ENCODE measurements at places on chromosomes 2 and 18.

DNA sequence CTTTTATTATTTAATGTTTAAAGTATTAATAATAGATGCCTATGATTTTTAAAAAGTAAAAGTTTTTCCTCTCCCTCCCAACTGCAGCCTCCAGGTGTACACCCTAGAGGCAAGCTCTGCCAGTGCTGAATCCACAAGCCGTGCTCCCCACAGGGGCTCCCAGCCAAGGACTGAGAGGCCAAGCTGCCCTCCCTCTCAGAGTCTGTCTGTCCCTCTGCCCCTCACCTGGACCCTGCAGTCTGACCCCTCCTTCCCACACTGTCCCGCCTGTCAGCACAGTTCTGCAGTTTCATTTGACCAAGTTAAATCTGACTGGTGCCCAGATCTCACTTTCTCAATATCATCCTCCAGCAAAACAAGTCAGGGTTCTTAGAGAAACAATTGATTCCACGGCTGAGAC, 14.8 kb upstream of the PROC start:
- no peak for DNase-seq

DNA sequence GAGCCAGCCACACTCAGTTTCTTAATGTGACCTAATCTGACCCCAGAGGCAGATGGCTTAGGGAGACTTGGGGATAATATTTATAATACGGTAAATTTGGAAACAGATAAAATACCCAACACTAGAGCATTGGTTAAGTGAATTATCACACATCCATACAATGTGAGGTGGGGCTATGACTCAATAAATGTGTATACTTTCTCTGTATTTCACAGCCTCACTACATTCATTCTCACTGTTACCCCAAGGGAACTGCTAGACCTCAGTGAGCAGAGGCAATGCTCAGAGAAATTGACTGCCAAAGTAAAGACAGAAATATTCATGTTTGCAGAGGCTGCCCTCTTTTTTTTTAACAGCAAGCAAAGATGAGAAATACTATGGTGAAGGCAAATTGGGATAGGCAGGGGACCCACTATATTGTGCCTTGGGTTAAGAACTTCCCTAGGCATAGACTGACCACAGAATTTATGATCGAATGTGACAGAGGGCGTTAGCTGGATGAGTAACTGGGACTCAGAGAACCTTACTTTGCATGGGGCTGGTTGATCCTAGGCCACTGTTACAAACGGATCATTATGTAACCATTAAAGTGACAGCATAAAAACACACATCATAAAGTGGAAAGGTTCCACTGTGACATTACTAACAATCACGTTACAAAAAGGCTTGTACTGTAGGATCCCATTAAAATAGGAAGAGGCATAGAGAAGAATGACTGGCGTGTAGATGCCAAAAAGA, 246.0 kb upstream of the LYPD1 start:
- no peak for DNase-seq

DNA sequence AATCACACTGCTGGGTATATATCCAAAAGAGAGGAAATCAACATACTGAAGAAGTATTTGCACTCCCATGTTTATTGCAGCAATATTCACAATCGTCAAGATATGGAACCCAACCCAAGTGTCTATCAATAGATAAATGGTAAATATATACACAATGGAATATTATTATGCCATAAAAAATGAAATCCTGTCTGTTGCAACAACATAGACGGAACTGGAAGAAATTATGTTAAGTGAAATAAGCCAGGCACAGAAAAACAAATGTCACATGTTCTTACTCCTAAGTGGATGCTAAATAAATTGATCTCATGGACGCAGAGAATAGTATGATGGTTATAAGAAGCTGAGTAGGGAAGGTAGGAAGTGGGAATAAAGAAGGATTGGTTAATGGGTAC, 65.7 kb downstream of the NCKAP1 start:
- DNase-seq, result no peak

- DNase-seq, result no peak
These were observed 1.4 kb upstream of the SIX2 start for GRCh38 chr2:45010702-45011012.

DNA sequence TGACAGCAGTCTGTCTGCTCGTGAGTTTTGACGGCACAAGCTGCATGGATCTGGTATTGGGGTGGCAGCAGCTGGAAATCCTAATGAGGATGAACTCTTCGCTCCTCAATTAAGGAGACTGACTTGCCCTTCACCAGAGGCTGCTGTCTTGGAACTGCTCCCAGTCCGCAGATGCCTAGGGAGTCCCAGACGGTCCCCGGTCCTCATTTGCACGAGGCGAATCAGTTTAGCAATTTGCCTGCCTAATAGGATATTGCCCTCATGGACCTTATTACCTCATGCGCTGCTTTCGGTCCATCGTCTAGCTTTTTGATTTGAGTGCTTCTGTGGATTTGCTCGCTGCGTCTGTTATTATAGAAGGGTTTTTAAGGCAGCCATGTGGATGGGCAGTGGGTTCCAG, 40.6 kb downstream of the ASAP2 start:
- DNase-seq, result no peak

GRCh38 chr2:43818761-43819160, 19.9 kb downstream of the ABCG5 start:
- DNase-seq, result no peak

DNA sequence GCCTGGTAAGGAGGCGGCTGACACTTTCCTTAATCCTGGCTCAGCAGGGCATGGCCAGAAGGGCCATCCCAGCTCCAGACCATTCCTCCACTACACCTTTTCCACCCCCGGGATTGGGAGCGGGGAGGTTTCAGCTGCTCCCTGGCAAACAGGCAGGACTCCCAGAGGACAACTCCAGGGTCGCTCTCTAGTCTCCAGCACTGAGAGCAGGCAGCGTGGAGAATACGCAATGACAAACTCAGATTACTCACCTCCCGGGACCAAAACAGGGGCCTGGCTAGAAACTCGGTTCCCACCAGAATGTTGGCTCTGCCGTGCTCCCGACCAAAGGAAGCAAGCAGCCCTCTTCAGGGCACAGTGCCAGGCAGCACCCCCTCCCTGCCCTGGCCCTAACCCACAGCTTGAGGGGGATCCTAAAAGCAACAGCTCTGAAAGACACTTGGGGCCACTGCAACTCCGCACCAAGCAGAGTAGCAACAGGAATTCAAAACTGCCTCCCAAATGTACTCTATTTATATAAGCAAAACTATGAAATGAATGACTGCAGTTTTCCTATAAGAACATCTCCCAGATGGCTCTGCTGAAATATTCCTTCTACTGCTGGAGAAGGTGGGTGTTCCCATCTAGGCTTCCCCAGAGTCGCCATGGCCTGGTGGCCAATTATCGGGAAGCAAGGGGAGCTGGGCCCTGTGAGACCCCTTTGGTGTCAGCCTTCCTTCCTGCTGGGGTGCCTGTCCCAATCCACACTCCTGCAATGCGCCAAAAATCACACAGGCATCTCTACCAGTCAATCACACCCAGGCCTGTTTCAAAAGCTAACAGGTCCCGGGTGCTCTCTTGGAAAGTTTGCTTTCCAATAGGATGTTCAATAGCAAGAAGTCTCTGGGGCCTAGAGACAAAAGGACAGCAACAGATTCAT, 61.2 kb upstream of the POMC start:
- DNase-seq, result no peak

- DNase-seq, result no peak
These were observed 6.5 kb downstream of the NBAS start for GRCh38 chr2:15554525-15555218.

DNA sequence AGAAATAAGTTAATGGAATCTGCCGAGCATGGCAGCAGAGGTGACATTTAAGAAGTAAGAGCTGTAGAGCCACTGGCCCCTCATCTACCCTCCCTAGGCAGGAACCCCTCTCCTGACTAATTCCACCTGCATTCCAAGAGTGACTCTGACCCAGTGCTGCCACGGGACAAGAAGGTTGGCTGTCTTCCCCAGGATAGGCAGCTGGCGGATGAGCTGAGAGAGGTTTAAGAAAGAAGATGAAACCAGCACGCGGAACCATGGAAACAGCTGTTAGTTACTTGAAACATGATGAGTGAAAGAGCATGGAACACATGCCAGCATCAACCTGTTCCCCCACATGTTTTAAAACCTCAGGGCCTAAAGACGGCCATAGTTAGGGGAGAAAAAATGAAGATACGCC, 74.1 kb downstream of the RND3 start:
- DNase-seq, result no peak

GRCh38 chr2:144213797-144214196, 306.1 kb downstream of the ZEB2 start:
- no peak for DNase-seq

DNA sequence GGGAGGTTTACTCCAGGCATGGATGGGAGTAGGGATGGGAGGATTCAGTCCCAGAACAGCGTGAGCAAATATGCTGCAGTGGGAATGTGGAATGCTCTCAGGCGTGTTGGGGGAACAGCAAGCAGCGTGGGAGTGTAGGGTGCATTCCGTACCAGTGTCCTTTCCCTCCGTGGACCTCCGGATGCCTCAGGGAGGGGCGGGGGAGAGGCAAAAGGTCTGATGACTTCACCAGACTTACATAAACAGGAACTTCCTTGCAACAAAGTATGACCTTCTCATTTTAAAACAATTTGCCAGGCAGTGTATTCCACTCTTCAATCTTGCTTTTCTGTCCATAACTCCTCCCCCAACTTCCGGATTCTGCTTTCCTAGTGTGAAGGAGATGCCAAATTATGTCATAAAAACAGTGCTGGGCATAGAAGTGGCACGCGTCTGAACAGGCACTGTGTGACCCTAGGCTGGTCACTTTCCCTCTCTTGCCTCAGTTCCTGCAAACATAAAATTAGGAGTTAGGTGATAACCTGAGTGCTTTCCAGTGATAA, 36.9 kb downstream of the RPL37A start:
- no peak for DNase-seq

GRCh38 chr2:8752385-8752784, 70.5 kb downstream of the ID2 start:
- DNase-seq, result no peak

DNA sequence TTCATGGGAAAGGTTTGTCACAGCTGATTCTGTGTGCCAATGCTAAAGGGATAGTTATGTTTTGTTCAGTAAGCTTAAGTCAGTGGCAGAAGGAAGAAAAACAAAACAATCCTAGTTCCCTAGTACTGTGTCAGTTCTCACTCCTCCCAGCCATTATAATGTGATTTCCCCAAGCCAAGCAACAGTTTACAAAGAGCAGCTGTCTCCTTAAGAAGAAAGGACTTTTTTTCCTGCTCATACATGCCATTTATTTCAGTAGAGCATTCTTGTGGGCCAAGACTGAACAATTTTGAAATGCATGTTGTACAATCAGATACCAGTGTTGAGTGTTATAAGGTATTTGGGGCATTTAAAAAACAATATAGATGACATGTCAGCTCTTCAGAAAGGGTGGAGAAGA, 52.1 kb downstream of the NEMP2 start:
- DNase-seq, result no peak

DNA sequence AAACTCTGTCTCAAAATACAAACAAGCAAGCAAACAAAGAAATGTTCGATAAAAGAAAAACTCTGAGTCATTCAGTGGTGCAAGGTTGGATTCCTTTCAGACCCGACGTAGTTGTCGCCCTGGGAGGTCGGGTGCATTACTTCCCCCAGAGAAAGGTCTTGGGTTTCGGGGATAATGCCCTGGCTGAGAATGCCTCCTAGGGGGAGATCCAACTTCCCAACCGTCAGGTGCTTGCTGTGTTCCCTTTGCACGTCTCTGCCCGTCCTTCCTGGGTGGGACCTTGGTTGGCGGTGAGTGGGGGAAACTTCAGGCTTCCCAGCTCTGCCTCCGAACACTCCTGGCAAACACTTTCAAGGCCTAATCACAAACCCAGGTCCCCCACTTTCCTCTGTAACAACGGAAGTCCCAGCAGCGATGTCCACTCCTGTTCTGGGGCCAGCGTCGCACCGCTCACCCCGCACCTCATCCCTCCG, 609 bp downstream of the TPGS2 start:
- peak; percentile 41 for DNase-seq

- DNase-seq, result no peak
These were observed 116.8 kb downstream of the NDUFA10 start for GRCh38 chr2:239908308-239908707.

DNA sequence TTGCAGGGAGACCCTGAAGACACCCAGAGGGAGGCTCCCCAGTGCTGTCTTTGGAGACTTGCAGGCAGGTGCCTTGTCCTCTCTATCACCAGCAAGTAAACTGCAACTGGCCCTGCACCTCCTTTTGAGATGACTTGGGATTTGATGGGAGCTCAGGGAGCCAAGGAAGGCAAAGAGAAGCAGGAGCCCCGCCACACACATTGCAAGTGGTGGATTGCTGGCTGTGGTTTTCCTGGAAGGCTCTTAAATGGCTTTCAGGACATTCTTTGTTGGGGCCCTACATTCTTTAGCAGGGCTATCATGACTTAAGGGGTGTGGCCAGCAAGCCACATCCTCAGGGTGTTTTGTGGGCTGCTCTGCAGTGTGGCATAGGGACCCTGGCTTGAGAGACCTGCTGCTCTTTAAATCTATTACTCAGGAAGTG, 39.9 kb upstream of the CDC42EP3 start:
- DNase-seq, result peak; percentile 86

- no peak for DNase-seq
These were observed 573.7 kb upstream of the NXPH2 start for GRCh38 chr2:139353874-139354273.

GRCh38 chr18:40570615-40571014, 1384.4 kb upstream of the PIK3C3 start:
- no peak for DNase-seq

GRCh38 chr2:158189526-158189925, 87.8 kb downstream of the UPP2 start:
- no peak for DNase-seq

GRCh38 chr2:234373060-234373459, 123.8 kb downstream of the ARL4C start:
- DNase-seq, result no peak

GRCh38 chr2:33064349-33064801, 117.6 kb downstream of the LTBP1 start:
- no peak for DNase-seq

GRCh38 chr2:170821531-170822289, 5.0 kb downstream of the GAD1 start:
- no peak for DNase-seq

DNA sequence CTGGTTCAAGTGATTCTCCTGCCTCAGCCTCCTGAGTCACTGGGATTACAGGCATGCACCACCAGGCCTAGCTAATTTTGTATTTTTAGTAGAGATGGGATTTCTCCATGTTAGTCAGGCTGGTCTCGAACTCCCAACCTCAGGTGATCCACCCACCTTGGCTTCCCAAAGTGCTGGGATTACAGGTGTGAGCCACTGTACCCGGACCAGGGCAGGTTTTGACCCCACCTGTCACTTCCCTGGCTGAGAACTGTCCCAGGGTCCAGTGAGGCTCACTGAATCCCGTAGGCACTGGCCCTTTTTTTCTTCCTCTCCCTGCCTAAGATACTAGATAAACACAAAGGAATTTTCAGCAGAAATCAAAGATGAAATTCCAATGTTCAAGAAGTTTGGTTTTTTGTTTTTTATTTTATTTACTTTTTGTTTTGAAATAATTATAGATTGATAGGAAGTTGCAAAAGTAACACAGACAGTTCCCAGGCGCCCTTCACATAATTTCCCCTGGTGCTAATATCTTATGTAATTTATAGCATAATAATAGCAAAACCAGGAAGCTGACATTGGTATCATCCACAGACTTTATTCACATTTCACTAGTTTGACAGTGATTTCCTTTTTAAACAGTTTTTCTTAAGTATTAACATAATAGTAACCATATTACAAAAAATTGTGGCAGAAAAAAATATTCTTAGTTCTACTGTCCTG, 52.4 kb upstream of the B3GNT7 start:
- DNase-seq, result no peak
